ENCODE measurements at places on chromosomes 13 and 19.

DNA sequence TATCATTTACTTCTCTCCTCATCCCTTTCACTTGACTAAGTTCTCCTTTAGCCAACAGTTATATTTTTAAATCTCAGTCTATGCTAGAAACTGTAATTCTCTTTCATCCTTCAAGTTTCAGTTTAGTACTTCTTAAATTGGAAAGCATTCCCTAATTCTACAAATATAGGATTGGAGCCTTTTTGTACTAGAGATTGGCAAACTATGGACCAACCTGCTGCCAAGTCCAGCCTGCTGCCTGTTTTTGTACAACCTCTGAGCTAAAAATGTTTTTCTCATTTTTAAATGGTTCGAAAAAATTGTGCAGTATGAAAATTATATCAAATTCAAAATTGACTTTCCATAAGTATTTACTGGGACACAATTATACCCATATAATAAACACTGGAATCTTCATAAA lies 1381.5 kb upstream of the SPRY2 start:
- no peak for DNase-seq

DNA sequence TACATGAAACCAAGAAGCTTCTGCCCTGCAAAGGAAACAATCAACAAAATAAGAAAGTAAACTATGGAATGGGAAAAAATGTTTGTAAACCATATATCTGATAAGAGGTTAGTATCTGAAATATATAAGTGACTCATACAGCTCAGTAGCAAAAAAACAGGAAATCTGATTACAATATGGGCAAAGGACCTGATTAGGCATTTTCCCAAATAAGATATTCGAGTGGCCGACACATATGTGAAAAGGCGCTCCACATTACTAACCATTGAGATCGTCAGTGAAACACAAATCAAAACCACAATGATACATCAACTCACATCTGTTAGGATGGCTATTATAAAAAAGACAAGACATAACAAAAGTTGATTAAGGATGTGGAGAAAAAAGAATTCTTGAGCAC lies 2818.6 kb upstream of the PCDH20 start:
- DNase-seq: no peak

DNA sequence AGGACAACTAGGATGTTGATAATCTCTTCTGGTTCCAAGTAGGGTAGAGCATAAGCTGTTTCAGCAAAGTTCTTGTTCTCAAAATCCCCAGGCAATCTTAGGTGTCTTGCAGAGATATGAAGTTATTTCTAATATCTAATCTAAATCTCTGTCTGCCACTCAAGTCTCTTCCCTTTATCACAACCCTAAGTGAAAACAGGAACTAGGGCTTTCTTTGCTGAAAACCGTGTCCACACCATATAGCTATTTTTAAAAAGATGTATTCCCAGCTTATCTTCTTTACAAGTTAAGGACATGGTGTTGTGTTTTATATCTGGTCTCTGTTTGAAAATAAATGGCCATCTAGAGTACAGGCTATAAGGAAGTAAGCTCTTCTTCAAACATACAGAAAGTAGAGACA lies 11.3 kb upstream of the RNASEH2B start:
- DNase-seq: no peak

DNA sequence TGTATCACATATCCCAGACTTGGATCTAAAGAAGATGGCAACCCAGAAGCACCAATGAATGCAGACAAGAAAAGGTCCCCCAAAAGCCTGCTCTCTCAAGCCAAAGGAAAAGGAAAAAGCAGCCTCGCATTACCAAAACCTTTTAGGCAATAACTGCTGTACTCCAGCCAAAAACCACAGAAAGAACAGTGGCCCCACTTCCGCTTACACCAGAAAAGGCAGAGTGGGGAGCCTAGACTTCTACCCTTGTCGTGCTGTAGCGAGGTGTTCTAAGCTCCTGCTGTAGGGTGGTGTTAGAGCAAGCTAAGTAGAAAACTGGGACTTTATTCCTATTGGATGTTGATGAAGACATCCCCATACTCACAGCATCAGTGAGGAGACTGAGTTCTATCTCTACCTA lies 244.0 kb upstream of the RXFP2 start:
- no peak for DNase-seq

DNA sequence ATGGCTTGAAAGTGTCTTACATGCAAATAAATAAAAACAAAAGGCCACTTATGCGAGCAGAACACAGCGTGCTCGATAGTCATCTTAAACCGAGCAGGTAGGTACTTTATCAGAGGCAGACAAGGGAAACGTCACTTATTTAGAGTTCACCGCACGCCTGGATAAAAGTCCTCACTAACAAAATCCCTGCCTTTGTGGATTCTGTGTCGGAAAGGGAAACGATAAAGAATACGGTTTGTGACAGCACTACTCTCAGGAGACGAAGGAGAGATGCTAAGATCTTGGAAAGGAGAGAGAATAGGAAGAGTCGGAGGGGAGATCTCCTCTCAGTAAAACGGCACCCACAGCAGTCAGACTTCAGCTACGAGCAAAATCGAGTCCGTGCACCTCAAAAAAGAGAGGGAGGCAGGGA lies 581 bp downstream of the RCBTB1 start:
- DNase-seq: no peak

- DNase-seq: no peak
These were observed 309.5 kb downstream of the TEX29 start for GRCh38 chr13:111629926-111630325.

DNA sequence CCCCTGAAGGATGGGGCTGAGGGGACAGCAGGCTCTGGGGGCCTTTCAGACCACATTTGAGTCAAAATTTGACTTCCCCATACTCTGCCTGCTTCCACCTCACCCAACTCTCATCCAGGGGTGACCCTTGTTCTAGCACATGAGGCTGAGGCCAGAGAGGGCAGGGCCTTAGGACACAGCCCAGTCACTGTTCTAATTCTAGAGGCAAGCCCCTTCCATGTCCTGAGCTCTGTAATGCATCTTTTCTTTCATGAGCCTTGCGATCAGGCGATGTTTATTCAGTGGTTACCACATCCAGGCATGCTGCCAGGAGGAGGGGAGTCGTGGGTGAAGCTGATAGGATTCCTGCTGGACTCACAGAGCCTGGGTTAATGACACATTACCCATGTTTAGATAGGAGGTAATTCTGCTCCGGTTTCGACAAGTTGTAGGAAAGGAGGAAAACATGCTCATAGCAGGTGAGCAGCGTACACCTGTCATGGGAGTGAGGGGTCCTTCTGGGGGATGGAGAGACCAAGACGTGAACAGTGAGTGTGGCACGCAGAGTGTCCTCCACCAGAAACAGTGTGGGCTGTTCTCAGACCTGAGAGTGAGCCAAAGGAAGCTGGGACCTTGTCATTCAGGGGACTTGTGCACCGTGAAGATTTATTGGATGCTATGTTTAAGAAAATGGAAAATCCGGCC lies 9.3 kb downstream of the RPS9 start:
- DNase-seq: no peak

DNA sequence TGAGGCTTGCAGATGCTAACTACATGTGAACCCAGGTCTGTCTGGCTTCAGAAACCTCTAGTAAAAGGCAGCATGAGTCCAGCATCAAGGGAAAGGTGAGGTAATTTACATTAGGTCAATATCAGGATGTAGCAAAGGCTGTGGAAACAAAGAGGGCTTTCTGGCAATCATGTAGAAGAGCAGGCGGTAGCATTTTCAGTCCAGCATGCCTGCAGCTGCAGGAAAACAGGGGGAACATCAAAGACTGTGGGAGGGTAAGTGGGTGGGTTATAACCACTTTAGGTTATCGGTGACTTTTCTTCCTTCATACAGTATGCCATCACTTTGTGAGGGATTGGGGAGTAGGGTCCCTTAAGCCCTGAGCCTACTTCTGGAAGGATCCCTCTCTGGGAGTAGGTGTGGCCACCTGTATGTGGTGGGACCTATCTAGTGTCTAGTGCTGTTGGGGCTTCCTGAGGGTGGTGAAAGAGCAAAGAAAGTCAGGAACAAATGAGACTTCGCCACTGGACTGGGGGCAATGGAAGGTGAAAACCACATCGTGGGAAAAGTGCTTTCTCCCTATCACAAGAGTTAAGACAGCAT lies 10.8 kb downstream of the SUGP2 start:
- DNase-seq: no peak

GRCh38 chr13:29743201-29743786 lies 107.1 kb downstream of the UBL3 start:
- DNase-seq: no peak

GRCh38 chr19:11721681-11722080 lies 17.1 kb downstream of the ZNF823 start:
- no peak for DNase-seq

GRCh38 chr13:33011828-33012470 lies 4.3 kb upstream of the KL start:
- no peak for DNase-seq

DNA sequence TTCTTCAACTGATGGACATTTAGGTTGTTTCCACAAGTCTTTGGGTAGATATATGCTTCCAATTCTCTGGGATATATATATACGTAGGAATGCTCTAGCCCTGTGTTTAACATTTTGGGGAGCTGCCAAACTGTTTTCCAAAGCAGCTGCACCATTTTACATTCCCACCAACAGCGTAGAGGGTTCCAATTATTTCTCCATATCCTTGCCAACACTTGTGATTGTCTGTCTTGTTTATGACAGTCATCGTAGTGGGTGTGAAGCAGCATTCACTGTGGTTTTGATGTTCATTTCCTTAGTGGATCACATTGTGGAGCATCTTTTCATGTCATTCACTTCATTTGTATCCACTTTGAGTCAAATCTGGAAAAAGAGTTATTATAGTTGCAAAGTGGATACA lies 4.7 kb upstream of the CBLC start:
- no peak for DNase-seq

DNA sequence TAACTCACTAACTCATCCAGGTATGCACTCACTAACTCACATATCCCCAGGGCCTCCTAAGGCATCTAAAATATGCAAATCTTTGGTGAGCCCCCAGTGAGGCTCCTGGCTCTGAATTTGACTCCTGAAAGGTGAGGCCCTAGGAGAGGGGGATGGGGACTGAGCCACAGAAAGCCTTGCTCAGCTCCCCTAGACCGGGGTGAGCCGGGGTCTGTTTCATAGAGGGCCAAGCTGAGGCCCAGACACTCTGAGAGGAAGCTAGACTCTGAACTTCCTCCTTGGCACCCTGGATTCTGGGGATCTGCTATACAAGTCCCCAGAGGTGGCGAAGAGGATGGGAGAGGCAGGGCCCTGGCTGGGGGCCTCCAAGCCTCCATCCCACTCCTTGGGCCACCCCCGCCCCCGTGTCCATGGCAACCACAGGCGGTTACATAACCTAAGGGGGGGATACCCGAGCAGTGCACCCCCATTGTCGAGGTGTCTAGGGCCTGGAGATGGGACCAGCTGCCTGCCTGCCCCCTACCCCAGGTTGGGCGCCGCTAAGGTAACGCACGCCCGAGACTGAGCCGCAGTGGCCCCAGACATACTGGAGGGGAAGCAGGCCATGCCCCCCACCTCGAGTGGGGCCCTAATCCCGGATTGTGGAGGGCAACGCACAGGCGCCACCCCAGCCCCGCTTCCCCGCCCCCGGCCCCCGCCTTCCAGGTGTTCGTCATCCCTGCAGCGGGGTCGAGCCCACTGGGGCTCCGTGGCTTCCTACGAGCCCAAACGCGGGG lies 646 bp downstream of the ABHD8 start:
- no peak for DNase-seq

DNA sequence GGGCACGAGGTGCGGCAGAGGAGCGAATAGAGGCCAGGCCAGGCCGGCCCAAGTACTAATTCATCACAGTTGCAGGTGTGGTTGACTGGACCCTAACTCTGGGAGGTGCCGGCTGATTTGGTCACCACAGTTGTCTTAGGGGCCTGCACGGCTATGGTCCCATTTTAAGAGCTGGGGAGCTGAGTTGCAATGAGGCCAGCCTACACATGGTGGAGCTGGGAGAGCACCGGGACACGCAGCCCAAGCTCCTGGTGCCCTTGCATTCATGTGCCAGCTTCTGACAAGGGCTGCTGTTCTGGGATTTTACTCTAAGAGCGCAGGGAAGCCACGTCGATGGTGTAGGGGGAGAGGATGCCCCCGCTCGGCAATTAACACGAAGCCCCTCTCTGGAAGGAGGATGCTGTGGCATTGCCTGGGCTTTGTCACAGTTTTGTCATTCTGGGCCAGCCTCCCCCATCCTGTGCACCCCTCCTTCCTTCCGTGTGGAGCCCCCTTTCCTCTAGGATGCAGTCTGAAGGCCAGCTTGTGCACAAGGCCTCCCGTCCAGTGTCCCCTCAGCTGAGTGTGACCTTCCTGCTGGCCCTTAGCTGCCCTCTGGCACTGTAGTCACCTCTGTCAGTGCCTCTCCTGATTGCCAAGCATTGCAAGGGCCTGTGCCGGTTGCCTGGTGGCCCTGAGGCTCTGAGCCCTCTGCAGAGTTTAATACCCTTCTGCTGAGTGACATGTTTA lies 109.4 kb upstream of the C1QTNF9B start:
- no peak for DNase-seq

DNA sequence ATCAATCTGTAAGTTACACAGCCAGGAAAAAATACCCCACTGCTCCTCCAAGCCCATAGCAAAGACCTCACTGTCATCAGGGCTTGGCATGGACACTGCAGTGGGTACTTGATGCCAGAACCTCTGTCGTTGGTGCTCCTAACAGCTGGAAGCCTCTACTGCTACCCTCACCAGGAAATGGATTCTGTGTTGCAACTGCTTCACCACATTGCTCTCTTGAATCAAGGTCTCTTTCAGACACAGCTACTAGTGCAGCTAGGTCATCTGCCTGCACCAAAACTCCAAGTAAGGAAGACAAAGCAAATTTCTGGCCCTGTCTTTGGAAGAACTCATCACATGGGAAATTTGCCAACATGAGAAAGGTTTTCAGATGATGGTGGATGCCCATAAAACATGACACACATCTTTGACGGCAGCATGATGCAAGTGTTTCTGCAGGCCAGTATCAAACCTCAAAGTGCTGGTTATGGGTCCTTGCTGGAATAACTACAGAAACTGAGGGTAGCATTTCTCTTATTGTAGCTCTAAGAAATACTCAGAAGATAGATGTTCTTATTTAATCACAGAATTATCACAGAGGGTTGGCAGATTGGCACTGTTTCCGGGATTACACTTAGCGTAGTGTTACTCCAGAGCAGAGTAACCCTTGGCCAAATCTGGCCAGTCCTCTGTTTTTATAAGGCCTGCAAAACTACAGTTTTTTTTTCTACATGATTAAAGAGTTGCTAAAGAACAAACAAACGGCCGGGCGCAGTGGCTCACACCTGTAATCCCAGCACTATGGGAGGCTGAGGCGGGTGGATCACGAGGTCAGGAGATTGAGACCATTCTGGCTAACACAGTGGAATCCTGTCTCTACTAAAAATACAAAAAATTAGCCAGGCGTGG lies 12.9 kb upstream of the PCCA start:
- DNase-seq: no peak

GRCh38 chr19:35347171-35347929 lies at the start of gene FFAR1:
FFAR1 (plus strand) TSS chr19:35347902; CDS start chr19:35351552, 3,650 bp downstream.
- peak; percentile 65 for DNase-seq

GRCh38 chr13:96527497-96527896 lies 437.6 kb downstream of the HS6ST3 start:
- DNase-seq: no peak

GRCh38 chr19:47002853-47003610 lies 16.6 kb upstream of the NPAS1 start:
- DNase-seq: no peak

DNA sequence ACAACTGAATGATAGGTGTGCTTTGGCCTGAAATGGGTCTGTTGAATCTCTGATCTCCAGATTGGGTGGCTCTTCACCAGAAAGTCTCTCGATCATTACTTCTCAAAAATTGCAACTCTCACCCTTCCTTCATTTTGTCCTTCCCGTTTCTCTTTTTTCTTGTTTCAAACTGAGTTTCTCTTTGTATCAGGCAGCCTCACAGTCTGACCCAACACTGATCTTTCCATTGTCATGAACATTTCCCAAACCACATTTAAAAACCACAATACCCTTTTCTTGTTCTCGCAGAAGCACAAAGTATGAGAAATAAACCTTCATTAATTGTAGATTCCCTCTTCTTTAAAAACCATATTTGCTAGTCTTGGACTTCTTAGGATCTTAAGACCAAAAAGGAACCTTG lies 33.6 kb upstream of the HMGB1 start:
- DNase-seq: no peak
